ENCODE measurements at places on chromosomes 11 and 22.

- no peak for DNase-seq
Measured at GRCh38 chr22:40487663-40488249, 117.4 kb downstream of the SGSM3 start.

DNA sequence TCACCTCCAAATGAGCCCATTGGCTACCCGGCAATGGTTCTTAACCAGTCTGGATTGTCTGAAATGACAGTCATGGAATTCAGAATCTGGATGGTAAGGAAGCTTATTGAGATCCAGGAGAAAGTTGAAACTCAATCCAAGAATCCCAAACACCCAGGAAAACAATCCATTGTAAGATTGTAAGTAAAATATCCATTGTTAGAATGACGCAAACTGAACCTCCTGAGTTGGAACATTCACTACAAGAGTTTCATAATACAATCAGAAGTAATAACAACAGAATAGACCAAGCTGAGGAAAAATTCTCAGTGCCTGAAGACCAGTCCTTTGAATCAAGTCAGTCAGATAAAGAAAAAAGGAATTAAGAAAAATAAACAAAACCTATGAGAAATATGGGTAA lies 22.1 kb downstream of the OR8G5 start:
- DNase-seq, result no peak

DNA sequence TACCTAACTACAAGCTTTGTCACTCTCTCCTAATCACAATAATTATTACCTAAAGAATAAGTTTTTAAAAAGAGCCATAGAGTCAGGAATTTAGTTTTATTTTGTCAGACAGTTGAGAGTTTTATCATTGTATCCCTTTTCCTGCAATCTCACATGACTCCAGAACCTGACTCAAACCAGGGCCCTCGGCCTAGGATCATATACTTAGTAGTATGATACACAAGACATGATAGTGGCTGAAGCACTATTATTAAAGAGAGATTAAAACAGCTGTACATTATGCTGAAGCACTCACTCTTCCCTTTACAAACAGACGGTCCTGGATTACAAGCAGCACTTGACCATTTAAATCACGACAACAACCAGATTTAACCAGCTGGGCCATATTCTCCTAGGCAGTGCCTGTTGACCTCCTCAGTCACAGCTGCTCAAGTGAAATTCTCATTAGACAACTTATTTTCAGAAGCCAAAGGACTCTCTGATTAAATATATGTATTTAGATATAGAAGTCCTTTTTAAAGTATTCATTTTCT lies 44.0 kb downstream of the SOX6 start:
- no peak for DNase-seq

DNA sequence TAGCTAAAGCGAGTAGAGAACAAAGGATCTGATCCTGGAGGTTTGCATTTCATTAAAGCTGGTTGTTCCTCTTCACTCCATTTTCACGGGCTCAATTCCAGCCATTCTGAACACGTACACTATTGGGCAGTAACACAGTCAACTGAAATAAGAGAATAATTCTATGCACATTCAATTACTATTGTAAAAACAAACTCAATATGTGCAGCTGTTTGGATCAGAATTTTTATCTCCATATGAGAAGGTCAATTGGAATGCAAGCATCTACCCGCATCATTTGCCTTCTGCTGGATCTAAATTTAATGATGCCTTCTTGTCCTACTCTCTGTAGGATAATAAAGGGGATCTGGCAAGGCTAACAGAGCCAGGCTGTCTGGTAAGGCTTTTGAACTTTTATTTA lies 562.8 kb upstream of the CCDC179 start:
- no peak for DNase-seq

DNA sequence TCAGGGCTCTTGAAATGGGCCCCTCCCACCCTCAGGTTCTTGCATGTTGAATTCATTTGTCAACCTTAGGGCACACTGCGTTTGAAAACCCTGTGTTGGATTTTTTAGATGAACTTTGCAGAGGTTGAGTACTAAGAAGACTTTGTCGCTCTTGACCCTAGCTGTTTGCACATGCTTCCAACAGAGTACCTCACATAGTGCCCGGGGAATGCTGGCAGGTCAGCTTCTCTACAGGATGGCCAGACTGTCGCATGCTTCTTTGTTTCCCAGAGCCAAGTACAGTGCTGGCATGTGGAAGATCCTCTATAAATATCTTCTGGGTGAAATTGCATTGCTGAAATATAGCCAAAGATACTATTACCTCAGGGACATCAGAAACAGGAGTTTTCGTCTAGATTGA lies 59.9 kb downstream of the FAT3 start:
- no peak for DNase-seq

GRCh38 chr22:26985931-26986782 lies 328.8 kb downstream of the MIAT start:
- no peak for DNase-seq

DNA sequence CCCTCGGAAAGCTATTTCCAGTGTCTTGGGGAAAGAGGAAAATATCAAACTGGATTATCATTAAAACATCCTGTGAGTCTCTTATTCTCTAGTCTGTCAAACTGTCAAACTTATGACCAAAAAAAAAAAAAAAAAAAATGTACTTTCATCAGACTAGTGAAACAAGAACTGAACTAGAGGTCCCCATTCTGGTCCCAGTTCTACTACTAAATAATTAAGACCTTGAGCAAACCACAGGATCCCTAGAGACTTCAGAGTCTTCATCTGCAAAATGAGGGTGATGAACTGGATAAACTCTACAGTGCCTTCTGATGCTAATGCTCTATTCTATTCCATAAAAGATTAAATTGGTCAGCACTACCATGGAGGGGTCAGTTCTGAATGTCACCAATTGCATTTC lies 105.8 kb downstream of the SERGEF start:
- DNase-seq, result no peak

GRCh38 chr11:2466869-2467694 lies 22.3 kb downstream of the KCNQ1 start:
- DNase-seq, result no peak

GRCh38 chr22:23315341-23315917 lies 135.1 kb downstream of the BCR start:
- peak; percentile 17 for DNase-seq

GRCh38 chr22:41446057-41446501 lies 522 bp downstream of the TOB2 start:
- DNase-seq, result no peak

- DNase-seq, result no peak
Measured at GRCh38 chr11:120031612-120032600, 106.0 kb downstream of the TRIM29 start.

DNA sequence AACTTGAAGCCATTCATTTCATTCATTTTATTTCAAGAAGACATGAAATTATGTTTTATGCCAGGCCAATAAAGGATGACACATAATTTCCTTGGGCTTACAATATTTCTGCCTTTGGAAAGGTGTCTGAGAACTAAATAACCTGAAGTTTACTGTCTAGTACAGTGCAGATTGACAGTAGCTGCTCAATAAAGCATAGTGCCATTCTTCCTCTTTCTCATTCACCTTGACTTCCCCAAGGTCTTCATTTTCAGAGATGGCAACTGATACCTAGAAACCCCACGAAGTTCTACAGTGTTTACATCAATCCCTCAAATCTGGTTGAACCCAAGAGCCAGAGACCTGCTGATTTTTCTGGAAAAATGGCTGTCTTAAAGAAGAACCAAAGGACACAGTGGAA lies 144.3 kb upstream of the SYN3 start:
- DNase-seq, result no peak

DNA sequence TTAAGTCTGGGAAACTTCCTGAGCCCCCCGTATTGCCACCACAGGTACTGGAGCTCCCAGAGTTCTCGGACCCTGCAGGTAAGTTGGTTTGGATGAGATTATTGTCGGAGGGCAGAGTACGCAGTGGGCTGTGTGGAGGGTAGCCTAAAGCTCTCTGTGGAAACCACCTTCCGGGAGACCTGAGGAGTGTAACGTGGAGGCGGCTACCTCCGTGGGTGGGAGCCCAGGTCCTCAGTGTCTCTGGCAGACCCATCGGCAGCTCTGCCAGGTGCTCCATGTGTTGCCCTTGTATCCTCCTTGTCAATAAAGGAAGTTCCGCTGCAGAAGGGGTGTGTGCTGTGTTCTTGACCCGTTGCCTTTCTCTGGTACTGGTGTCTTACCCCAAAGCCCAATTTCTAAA lies 61.4 kb downstream of the SYT13 start:
- no peak for DNase-seq

GRCh38 chr11:25615069-25615468 lies 716.9 kb upstream of the ANO3 start:
- DNase-seq, result no peak

DNA sequence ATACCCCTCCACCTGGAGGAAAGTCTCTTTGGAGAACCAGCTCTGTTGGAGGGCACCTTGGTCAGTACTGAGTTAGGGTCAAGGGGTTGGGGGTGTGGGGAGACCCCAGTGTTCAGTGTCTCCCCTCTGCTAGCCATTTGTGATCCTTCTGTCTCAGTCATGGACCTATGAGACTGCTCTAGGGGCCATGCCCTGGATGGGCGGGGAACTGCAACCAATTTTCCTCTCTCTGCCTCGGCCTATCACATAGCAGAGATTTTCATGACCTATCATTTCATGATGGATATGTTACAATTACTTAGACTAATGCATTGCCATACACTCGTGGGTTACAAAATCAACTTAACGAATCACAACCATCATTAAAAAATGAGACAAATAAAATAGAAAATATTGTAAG lies 7.4 kb downstream of the OTOG start:
- no peak for DNase-seq

DNA sequence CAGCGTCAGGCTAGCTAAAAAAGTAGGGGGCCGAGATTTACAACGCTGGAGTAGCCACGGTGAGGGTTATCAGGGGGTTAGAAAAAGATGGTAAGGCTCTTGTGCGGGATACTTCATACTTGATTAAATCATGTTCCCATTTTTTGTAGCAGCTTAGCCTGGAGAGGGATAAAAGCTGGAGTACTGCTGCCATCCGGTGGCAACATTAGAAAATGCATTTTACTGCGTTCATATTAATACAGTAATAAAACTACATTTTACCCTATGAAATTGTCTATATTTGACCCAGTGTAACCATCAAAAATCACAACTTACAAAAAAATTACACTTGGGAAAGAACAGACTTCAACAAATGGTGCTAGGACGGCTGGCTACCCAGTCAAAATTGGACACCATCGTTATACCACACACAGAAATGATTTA lies 17.3 kb downstream of the RPUSD4 start:
- no peak for DNase-seq

DNA sequence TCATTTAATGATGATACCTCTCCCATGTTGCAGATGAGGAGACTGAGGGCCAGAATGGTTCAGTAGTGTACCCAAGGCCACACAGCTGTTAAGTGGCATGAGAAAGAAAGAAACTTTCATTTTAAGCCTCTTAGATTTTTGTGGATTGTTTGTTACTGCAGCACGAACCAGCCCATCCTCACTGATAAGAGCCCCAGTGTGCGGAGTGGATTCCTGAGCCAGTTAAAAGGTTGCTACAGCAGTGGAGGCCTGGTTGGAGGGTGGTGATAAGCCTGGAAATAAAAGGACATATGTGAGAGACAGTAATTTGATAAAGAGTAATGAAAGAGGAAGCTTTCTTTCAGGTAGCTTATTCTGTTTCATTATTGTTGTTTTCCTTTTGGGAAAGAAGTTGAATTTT lies 89.0 kb downstream of the ATXN10 start:
- DNase-seq, result no peak

DNA sequence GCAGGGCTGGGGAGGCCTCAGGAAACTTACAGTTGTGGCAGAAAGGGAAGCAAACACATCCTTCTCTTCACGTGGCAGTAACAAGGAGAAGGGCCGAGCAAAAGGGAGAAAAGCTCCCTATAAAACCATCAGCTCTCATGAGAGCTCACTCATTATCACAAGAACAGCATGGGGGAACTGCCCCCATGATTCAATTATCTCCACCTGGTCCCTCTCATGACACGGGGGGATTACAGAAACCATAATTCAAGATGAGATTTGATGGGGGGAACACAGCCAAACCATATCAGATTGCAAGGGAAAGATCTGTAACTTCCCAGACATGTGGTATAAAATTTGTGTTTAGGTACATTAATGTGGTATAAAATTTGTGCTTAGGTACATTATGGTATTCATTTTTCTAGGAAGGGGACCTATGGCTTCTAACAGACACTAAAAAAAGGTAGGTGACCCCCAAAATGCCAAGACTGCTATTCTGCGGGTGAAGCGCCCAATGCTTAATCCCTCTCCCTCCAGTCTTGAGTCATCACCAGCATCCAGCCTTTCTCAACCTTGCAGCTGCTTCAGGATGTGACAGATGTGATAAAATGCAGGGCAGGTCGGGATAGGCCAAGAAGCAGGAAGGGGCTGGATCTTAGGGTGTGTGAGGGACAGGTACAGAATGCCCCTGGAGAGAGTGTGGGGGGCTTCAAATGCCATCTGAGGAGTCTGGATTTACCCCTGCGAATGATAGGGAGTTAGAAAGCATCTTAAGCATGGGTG lies 57.7 kb upstream of the AMPD3 start:
- no peak for DNase-seq

GRCh38 chr11:8327761-8328192 lies 64.1 kb upstream of the LMO1 start:
- DNase-seq, result no peak

- no peak for DNase-seq
Measured at GRCh38 chr11:65857500-65857852, 504 bp downstream of the CFL1 start.

- peak; percentile 74 for DNase-seq
Measured at GRCh38 chr11:47373876-47374719, 4.2 kb downstream of the SPI1 start.

DNA sequence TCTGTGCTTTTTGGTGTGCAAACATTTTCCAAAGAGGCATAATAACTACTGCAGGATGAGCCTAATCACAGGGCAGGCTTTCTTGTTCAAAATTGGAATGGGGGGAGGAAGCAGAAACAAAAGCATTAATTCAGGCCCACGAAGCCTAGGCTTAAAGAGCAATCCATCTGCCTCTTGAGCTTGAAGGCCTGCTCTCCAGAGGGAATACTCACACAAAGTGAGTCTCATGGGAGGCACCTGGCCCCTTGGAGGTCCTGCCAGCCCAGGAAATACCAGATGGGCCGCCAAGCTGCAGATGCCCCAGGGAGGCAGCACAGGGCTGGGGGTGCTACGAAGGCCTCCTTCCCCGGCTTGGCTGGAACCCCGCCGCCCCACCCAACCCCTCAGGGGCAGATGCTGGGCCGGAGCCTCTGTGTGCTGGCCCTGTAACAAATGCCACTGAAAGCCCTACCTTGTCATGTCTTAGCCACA lies 39.3 kb upstream of the COMT start:
- DNase-seq, result no peak

DNA sequence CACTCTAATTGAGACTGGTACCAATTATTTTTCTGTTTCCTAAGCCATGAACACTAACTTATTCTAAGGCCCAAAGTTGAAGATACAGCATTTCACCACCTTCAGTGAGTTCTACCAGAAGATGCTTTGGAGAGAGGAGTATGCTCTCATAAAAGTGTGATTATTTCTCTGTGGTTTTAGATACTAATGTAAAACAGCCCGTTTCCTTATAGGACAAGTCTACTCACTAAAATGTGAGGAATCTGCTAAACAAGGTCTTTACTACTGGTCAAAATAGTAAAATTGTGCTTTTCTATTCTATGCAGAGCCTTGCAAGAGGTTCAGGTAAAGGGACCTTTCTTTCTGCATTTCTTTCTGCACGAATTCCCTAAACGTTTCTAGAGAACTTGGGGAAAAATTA lies 2.4 kb downstream of the LGR4 start:
- DNase-seq, result no peak
